ENCODE measurements at places on chromosomes 1 and 21. TPM values are rescaled to one million over a fixed set of nuclear protein-coding genes. Genes with fewer than 3 reads are reported as not detected.
A peak's percentile ranks its signal among the peaks of the same experiment; 100 is the strongest.

PLA2G2D gene
- 0.27 TPM for total RNA-seq

CYP4A11 gene
- not detected for total RNA-seq

SLC66A1 gene
- 15.4 TPM for total RNA-seq

NBPF4 gene
- not detected for total RNA-seq

KRTAP13-2 gene
- total RNA-seq: not detected

SPRR2B gene
- not detected for total RNA-seq

DNAJC16 gene
- total RNA-seq: 23.9 TPM

ZNF683 gene
- 1.2 TPM for total RNA-seq

ST6GALNAC3 gene
- total RNA-seq: 8.8 TPM

GRCh38 chr1:82215056-82215852 is 414.5 kb downstream of the ADGRL2 start:
- DNase-seq: no peak
- H3K27me3 ChIP-seq: no peaks in the 10 kb centered on the region
- no peak overlapping the region for H3K4me3 ChIP-seq
- H3K4me1 ChIP-seq: no peaks in the 10 kb centered on the region

- H3K36me3 ChIP-seq: no peaks in the 10 kb centered on the region
- no peaks in the 10 kb centered on the region for H3K4me1 ChIP-seq
- DNase-seq: no peak
- no peak overlapping the region for H3K27ac ChIP-seq
Measured at GRCh38 chr1:34363915-34364314, 187.2 kb downstream of the C1orf94 start.

GRCh38 chr1:8145545-8146202 is 119.6 kb upstream of the ERRFI1 start:
- no peaks in the 10 kb centered on the region for H3K27me3 ChIP-seq
- no peak overlapping the region for H3K4me3 ChIP-seq
- DNase-seq: no peak
- H3K36me3 ChIP-seq: no peaks in the 10 kb centered on the region

- DNase-seq: no peak
- no peak overlapping the region for H3K4me3 ChIP-seq
- no peaks in the 10 kb centered on the region for H3K36me3 ChIP-seq
Measured at GRCh38 chr1:91795591-91796389, 90.2 kb downstream of the TGFBR3 start.

GRCh38 chr1:84450910-84451309 is 28.2 kb upstream of the RPF1 start:
- no peaks in the 10 kb centered on the region for H3K27me3 ChIP-seq
- DNase-seq: no peak
- H3K4me1 ChIP-seq: no peaks in the 10 kb centered on the region
- no peaks in the 10 kb centered on the region for H3K36me3 ChIP-seq
- H3K27ac ChIP-seq: no peak overlapping the region

DNA sequence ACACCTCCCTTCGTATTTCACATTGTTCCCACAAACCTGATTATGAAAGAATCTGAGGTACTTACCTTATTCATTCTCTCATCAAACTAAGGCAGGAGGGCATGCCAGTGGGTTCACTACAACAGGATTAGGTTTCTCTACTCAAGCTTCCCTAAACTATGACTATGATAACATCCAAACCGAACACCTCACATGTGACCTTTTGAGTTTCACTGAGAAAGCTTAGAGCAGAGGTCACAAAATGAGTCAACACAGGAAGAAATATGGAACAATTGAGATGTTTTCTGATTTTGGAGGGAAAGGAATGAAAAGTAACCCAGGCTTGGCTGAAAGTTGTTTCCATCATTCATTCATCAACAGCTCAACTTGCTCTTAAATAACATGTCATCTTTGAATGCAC is 24.1 kb downstream of the UBR4 start:
- H3K27me3 ChIP-seq: no peaks in the 10 kb centered on the region
- no peak overlapping the region for H3K27ac ChIP-seq
- no peak overlapping the region for H3K4me3 ChIP-seq
- no peaks in the 10 kb centered on the region for H3K4me1 ChIP-seq
- no peak for DNase-seq
- H3K36me3 ChIP-seq: peaks cover 99% of the 10 kb centered on the region

GRCh38 chr1:8371372-8371991 is 53.6 kb downstream of the SLC45A1 start:
- peaks cover 21% of the 10 kb centered on the region for H3K36me3 ChIP-seq
- peaks cover 82% of the 10 kb centered on the region for H3K4me1 ChIP-seq
- H3K4me3 ChIP-seq: no peak overlapping the region
- DNase-seq: no peak

GRCh38 chr1:53066488-53066887 is 4.5 kb downstream of the PODN start:
- peaks cover 19% of the 10 kb centered on the region for H3K27me3 ChIP-seq
- peak; percentile 24 for DNase-seq
- no peak overlapping the region for H3K4me3 ChIP-seq
- H3K4me1 ChIP-seq: peaks cover 11% of the 10 kb centered on the region
- H3K36me3 ChIP-seq: peaks cover 5% of the 10 kb centered on the region
- H3K27ac ChIP-seq: no peak overlapping the region

DNA sequence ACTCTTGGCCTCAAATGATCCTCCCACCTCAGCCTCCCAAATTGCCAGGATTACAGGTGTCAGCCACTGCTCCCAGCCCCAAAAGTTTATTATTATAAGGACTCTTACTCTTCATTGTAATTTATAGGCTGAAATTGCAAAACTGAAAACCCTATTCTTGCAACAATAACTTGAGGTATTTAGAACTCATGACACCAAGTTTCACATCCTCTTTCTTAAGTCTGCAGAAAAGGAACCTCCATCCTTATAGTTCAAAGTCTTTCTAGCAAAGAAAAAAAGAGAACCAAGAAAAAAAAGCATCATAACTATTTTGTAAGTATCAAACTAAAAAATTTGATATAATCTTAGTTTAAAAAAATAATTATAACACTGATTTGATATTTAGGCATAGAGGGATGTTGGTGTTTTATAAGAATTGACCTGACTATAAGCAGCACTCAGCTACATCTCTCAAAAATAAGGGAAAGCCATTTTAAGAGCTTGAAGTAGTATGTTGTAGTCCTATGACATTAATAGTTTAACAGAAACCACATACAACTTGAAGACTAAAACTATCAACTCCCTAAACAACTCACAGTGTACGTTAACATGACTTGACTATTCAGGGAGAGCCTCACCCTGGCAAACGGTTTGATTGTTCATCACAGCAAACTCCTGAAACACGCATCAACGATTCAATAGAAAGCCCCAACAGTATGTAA is 122.4 kb downstream of the AKT3 start:
- no peaks in the 10 kb centered on the region for H3K36me3 ChIP-seq
- H3K27ac ChIP-seq: peak overlapping the region; percentile 38
- no peak overlapping the region for H3K4me3 ChIP-seq
- no peak for DNase-seq

DNA sequence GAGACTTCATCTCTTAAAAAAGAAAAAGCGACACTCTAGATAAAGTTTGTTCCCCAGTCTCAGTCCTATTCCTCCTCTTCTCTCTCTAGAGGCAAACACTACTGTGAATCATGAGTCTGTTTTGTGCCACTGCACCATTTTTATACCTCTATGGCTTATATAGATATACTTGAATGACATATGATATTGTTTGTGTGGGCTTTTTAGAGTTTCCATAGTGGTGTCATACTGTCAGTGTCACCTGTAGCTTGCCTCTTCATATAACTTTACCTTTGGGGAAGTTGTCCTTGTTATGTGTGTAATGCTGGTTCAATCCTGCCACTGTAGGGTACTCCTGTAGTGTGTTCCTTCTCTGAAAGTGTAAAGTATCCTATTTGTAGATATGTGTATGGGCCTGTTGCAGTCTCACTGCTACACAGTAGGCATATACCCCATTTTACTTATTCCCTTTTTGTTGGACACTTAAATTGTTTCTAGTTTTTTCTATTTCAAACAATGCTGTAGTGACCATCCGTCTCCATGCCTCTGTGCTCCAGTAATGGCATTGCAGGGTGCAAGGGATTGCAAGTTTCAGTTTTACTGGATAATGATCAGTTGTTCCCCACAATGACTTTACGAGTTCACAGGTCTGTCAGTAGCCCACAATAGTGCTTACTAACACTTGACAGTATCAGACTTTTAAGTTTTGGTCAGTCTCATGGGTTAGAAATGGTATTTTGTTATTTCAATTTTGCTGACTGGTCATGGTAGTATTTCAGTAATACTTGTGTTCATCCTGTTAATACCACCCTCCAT is 2.7 kb downstream of the PRMT2 start:
- no peaks in the 10 kb centered on the region for H3K27me3 ChIP-seq
- peak overlapping the region; percentile 9 for H3K4me3 ChIP-seq
- H3K27ac ChIP-seq: peak overlapping the region; percentile 31

DNA sequence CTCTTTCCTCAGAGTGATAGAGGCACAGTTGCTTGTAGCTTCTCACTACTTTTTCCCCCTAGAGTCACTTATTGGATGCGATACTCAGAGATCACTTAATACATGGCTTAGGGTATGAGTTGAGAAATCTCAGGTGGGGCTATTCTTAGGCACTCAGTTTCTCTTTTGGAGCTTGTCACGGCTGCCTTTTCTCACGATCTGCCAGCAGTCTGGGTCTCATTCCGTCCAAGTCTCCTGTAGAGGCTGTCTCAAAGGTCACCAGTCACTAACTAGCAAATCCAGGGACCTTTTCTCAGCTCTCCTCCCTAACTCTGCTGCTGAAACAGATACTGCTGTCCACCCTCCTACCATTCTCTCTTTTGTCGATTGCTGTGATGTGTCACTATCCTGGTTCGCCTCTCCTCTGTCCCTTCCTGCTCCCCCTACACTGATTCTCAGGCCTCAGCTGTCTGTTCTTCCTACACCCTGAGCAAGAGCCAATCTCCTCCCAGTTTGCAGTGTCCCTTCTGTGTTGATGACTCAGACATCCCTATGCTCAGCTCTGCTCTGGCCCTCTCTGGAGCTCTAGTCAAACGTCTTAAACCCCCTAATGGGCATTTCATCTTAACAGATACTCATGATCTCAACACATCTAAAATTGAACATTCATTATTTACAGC is 12.4 kb downstream of the ATP1A2 start:
- no peaks in the 10 kb centered on the region for H3K27me3 ChIP-seq
- peaks cover 5% of the 10 kb centered on the region for H3K4me1 ChIP-seq
- DNase-seq: no peak
- no peak overlapping the region for H3K27ac ChIP-seq
- H3K36me3 ChIP-seq: no peaks in the 10 kb centered on the region
- no peak overlapping the region for H3K4me3 ChIP-seq

DNA sequence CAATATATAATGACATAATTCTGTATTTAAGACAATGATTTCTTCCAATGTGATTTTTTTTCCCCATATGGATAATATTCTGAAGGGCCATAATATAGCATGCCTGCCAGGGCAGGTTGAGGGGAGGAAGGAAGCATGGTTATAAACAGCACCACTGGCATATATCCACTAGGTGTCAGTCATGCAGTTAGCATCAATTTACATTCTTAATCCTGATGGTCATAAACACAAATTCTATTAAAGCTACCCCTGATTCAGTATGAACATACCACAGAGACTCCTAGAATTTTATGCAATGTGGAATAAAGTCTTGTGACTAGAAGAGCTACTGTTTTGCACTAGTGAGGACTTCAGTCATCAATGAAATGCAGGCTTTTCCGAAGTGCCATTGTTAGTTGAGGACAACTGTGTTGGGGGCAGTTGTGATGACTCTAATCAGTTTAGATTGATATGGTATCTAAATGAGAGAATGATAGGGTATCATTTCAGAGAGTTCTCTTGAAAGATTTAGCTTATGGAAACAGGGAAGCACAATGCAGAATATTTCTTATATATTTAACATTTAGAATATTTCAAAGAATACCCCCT is 342.7 kb upstream of the NR5A2 start:
- H3K27me3 ChIP-seq: no peaks in the 10 kb centered on the region
- no peak for DNase-seq
- H3K36me3 ChIP-seq: no peaks in the 10 kb centered on the region
- no peak overlapping the region for H3K4me3 ChIP-seq
- no peaks in the 10 kb centered on the region for H3K4me1 ChIP-seq
- H3K27ac ChIP-seq: no peak overlapping the region

DNA sequence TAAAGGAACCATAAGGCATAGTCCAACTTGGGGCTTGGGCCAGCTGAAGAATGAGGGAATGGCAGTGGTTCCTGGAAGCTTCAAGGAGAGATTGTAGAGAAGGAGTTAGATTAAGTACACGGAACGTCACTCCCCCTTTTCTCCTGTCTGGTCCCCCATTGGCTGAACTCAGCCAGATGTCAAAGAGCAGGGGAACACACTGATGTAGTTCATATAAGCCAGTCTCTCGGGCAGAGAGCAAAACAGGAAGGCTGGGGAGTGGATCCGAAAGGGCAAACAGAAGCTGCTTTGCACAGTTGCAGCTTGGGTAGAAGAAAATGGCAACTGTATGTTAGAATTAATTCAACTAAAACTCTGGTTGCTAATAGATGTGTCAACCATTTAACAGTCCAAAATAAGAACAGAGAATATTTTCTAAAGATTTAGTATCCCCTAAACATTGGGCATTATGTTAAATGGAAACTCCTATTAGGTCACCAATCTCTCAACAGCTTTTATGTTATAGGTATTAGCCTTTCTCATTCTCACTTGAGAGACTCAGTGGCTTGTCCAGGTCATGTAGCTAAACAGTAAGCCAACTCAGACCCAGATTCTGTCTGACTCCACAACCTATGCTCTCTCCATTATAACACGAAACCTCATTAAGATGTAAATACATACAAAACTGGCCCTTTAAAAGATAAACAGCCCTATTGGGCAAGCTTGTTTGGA is 600.7 kb upstream of the USP24 start:
- no peak for DNase-seq
- H3K4me1 ChIP-seq: peaks cover 16% of the 10 kb centered on the region
- no peak overlapping the region for H3K4me3 ChIP-seq
- no peaks in the 10 kb centered on the region for H3K36me3 ChIP-seq
- no peak overlapping the region for H3K27ac ChIP-seq

DNA sequence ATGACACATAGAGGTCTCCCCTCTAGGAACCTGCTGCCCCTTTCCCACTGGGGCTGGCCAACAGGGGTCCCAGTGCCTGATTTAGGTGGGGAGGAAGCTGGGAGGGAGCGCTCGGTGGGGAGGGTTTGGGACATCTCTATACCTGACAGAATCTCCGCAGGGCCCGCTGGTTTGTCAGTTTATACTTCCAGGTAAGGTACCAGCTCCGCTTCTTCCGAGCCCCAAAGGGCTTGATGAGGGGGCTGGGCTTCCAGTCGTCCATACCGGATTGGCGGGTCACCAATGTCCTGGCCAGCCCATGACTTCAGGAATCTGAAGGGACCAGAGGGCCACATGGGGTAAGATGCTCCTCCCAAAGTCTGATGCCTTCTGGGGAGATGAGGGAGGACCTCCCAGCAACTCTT is 672 bp downstream of the POMGNT1 start:
- DNase-seq: no peak
- peak overlapping the region; percentile 93 for H3K4me3 ChIP-seq
- H3K27me3 ChIP-seq: no peaks in the 10 kb centered on the region
- peaks cover 21% of the 10 kb centered on the region for H3K4me1 ChIP-seq
- peaks cover 41% of the 10 kb centered on the region for H3K36me3 ChIP-seq
